Stimulated activated CD4-positive, alpha-beta T cell treated with anti-CD3 and anti-CD28 coated beads, Interleukin-12 subunit alpha, Interleukin-12 subunit beta, amount 100 ng/mL, for 48 hours (primary cell): ENCODE measurements at places on chromosomes 11 and 22.
A peak's percentile ranks its signal among the peaks of the same experiment; 100 is the strongest.

GRCh38 chr22:19125011-19125410 lies 2.8 kb upstream of the DGCR2 start:
- DNase-seq, result no peak

- no peak for DNase-seq
Measured at GRCh38 chr22:49600468-49600867, 227.2 kb downstream of the BRD1 start.

GRCh38 chr11:115169251-115169650 lies 335.0 kb downstream of the CADM1 start:
- DNase-seq, result no peak

DNA sequence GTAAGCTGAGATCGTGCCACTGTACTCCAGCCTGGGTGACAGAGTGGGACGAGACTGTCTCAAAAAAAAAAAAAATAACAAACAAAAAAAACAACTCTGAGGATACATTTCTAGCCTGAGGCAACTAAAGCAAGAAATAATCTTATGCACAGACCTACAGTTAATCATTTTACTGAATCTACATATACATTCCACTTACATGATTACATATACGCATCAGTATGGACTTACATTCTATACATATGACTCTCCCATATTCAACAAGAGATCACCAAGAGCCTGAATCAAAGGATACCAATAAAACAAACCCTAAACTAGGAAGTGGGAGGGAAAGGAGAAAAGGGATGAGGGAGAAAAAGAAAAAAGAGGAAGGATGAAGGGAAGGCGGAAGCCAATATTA lies 1.1 kb downstream of the ALG8 start:
- DNase-seq, result no peak

GRCh38 chr11:45477588-45477987 lies 187.8 kb downstream of the CHST1 start:
- no peak for DNase-seq

DNA sequence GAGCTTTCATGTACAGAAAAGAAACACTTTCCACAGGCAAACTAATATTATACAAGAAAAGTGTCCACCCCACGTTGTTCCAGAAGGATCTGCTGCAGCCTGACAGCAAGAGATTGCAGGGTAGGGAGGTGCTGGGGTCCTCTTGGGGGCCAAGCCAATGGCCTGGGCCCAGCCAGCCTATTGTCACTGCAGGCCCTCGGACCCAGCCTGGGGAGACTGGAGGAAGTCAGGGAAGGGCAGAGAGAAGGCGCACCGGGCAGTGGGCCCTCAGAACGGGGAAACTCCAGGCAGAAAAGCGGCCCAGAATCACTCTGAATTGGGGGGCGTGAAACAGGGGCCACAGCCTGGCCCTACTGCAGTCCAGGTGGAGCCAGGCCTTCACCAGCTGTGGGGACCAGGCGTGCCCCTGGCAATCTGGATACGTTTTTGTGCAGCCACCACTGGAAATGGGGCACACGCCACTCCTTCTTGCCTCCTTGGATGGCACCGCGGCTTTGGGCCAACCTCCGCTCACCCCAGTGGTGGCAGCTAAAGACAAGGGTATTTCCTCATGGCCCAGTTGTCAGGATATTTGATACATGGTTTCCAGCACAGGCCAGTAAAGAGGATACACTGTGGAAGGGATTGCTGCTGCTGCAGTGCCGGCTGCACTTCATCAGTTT lies 3.9 kb upstream of the NAP1L4 start:
- no peak for DNase-seq

DNA sequence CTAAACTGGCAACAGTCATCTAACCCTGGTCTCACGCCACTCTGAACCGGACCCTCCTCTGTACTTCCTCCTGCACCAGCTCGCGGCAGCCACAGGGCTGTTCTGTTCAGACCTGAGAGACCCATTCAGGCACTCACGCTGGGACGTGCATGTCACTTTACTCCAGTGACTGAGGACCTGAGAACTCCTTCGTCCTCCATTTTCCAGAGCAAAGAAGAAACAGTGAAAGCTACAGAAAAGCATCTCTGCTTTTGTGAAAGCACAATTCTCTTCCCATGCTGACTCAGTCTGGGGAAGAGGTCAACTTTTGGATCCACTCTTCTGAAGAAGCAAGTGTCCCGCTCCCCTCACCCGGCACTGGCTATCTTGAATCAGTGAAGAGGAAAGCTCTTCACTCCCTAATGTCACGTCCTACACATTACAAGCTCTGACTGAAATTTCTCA lies 24.5 kb downstream of the PISD start:
- no peak for DNase-seq

DNA sequence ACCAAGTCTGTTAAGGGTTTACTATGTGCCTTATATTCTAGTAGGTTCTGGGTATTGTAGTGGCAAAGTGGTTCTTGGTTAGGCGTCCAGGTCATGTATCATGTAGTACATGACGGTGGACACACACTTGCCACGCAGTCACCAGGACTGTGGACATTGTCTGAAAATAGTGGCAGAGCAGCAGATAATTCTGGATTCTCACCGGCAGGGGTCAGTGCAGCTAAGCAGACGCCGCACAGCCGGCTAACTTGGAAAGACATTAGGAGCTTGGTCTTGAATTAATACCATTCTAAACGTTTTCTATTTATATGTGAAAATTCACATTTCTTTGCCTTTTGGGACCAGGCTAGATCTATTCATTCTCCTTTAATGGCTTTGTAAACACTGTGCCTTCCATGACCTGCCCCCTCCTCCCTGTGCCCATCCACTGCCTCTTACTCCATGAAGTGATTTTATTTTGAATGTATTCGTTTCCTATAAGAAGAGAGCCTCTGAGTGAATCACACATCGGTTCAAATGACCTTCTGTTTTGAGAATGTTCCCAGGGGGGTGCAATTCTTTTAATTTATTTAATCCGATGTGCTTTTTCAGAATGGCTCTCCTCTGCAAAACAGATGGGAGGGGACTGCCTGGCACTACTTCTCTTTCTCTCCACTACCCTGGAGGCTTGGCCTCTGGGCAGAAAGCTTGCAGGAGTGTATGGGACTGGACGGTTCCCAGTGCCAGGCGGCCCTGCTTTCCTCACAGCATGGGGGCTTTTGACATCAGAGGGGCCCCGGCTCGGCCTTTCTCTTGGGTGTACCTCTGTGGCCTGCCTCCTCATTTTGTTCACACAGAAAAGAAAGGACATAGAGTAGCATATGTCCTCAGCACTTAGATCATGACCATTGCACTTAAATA lies 378.0 kb downstream of the NTM start:
- DNase-seq, result peak; percentile 33
